ENCODE measurements at places on chromosomes 5 and 9. TPM values are rescaled to one million over a fixed set of nuclear protein-coding genes. Genes with fewer than 3 reads are reported as not detected.

Gene ADAMTS2
- 25.3 TPM for total RNA-seq

Gene FOXD4
- total RNA-seq, result 0.45 TPM

Gene PCDHGA2
- 13.5 TPM for total RNA-seq

Gene BTNL8
- total RNA-seq, result 0.53 TPM

Gene DMRT2
- 2.4 TPM for total RNA-seq

Gene CER1
- not detected for total RNA-seq

Gene RNF180
- 16.4 TPM for total RNA-seq

Gene TLR4
- 25.3 TPM for total RNA-seq

Gene PTGER4
- 17.1 TPM for total RNA-seq

Gene FCN1
- total RNA-seq, result 16.1 TPM

Gene CCNO
- total RNA-seq, result 0.22 TPM

Gene HAVCR1
- total RNA-seq, result 1.3 TPM

Gene FAM53C
- total RNA-seq, result 25.6 TPM

Gene QRFP
- not detected for total RNA-seq

Gene LURAP1L
- 7.8 TPM for total RNA-seq

Gene RUSC2
- total RNA-seq, result 45.7 TPM

Gene NUTM2F
- not detected for total RNA-seq

Gene TBCA
- 127 TPM for total RNA-seq

Gene SNCAIP
- 8.1 TPM for total RNA-seq

Gene FRMD3
- total RNA-seq, result 38.1 TPM

Gene DBH
- 0.13 TPM for total RNA-seq

Gene ANKRD20A1
- total RNA-seq, result 4.1 TPM

Gene ADAMTS16
- total RNA-seq, result 2.7 TPM

Gene TTC23L
- 5.9 TPM for total RNA-seq

Gene LCN6
- 7.0 TPM for total RNA-seq

Gene SELENOP
- total RNA-seq, result 801 TPM

Gene PCDHGA1
- 1.4 TPM for total RNA-seq

Gene B4GALT7
- total RNA-seq, result 16.5 TPM

Gene CTSV
- total RNA-seq, result not detected

Gene ST8SIA4
- 17.3 TPM for total RNA-seq

Gene GLRA1
- not detected for total RNA-seq

Gene TTLL11
- total RNA-seq, result 14.2 TPM

Gene RMRP
- total RNA-seq, result 12,220 TPM

Gene DMRT3
- 0.40 TPM for total RNA-seq

Gene ANKH
- 156 TPM for total RNA-seq

Gene SCGB3A2
- 1.0 TPM for total RNA-seq

Gene CD274
- total RNA-seq, result 4.7 TPM

Gene PTGES2
- 33.8 TPM for total RNA-seq

Gene PCDHB10
- 5.3 TPM for total RNA-seq

Gene PCDHGB1
- 7.8 TPM for total RNA-seq

Gene TSSK1B
- total RNA-seq, result 0.36 TPM

Gene BAAT
- not detected for total RNA-seq

Gene ADRA1B
- total RNA-seq, result 1.6 TPM

Gene IFNA1
- total RNA-seq, result not detected

Gene CCDC180
- 8.2 TPM for total RNA-seq

Gene CAVIN4
- 0.31 TPM for total RNA-seq

Gene SEMA6A
- 35.4 TPM for total RNA-seq

Gene FBP2
- total RNA-seq, result not detected

Gene SLC22A4
- 5.7 TPM for total RNA-seq

Gene MYOZ3
- 17.9 TPM for total RNA-seq

Gene CSF2
- total RNA-seq, result not detected

Gene LCN2
- 6.0 TPM for total RNA-seq

Gene APBA1
- total RNA-seq, result 11.1 TPM

Gene DCP2
- total RNA-seq, result 57.4 TPM

Gene DMRTA1
- total RNA-seq, result 0.53 TPM

Gene OMD
- total RNA-seq, result 35.7 TPM

Gene HAVCR2
- 11.8 TPM for total RNA-seq
